Prostate gland (tissue), 2 donors: ENCODE measurements at places on chromosomes 2 and 18.
A peak's percentile ranks its signal among the peaks of the same experiment; 100 is the strongest.

GRCh38 chr2:198957181-198957580 lies 500.6 kb downstream of the SATB2 start:
- DNase-seq: no peak

GRCh38 chr2:23480957-23481797 lies 96.2 kb downstream of the KLHL29 start:
- no peak for DNase-seq

DNA sequence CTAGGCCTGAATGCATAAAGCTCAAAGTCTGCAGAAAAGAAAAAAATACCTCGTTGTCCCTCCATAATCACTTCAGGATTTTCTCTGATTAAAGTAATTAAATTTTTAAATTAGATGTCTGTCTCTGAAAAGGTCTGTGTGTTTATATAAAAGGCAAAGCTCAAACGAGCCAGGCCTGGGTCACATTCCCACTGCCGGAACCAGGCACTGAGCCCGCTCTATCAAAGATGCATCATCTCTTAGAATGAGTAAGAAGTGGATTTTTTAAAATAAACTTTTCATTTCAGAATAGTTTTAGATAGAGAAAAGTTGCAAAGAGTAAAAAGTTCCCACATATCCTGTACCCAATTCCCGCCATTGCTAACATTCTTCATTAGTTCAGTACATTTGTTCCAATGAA lies 202.1 kb upstream of the KYNU start:
- no peak for DNase-seq

GRCh38 chr2:4576075-4576474 lies 872.7 kb downstream of the DCDC2C start:
- DNase-seq: no peak

DNA sequence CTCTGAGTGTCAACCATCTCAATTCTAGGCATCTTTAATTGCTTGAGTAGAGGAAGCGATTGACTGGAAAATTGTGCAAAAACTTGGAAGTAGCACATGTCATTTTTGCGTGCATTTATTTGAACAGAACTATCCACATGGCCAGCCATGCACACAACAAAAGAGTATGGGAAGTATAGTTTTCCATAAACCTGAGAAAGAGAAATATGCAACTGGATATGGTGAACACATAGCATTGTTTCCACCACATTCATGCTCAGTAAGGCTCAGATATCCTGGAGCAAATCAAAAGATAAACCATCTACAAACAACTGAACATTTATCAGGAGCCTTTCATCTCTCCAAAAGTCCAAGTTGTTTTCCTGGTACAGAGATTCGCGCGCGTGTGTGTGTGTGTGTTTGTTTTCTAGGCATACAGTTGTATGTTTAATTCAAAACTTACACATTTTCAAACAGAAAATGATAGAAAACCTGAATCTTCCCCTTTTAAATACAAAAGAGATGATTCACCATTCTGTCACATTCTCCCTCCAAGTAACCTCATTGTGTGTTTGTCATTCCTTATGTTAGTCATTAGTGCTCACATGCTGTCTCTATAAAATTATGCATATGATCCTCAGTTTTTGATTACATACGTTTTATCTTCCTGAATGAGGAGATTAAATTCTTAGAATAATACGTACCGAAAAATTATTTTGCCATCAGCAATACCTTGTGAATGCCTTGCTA lies 780.4 kb upstream of the NRXN1 start:
- DNase-seq: no peak

- DNase-seq: no peak
These were observed 98.7 kb upstream of the THOC1 start for GRCh38 chr18:366466-367061.

DNA sequence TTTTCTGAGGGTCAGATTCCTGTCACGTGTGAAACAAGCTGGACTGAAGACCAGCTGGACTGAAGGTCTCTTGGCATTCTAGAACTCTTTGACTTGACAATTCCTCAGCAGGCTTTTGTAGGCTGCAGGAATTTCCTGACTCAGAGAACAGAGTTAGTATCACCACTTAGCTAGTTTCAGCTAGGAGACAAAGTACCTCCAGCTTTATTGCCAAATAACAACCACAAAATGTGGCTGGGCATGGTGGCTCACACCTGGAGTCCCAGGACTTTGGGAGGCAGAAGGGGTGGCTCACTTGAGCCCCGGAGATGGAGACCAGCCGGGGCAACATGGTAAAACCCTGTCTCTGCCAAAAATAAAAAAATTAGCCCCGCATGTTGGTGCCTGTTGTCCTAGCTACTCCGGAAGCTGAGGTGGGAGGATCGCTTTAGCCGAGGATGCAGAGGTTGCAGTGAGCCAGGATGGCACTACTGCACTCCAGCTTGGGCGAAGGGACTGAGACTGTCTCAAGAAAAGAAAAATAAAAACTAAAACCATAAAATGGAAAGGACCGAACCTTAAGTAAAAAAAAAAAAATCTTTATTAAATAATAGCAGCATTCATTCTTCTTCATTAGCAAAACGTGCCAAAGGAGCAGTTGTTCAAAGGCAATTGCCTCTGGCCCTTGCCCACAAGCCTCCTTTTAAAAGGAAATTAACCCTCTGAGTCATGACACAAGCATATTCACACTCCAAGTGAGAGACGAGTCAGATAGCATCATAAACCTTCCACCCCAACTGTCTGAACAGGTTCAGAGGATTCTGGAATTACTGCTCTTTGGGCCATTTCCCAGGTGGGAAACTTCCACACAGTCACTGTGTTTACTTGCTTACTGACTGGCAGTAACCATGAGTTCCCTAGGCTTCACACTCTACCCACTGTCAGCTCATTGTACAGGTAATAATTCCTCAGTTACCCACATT lies 88.9 kb downstream of the MYL12B start:
- DNase-seq: peak; percentile 52

DNA sequence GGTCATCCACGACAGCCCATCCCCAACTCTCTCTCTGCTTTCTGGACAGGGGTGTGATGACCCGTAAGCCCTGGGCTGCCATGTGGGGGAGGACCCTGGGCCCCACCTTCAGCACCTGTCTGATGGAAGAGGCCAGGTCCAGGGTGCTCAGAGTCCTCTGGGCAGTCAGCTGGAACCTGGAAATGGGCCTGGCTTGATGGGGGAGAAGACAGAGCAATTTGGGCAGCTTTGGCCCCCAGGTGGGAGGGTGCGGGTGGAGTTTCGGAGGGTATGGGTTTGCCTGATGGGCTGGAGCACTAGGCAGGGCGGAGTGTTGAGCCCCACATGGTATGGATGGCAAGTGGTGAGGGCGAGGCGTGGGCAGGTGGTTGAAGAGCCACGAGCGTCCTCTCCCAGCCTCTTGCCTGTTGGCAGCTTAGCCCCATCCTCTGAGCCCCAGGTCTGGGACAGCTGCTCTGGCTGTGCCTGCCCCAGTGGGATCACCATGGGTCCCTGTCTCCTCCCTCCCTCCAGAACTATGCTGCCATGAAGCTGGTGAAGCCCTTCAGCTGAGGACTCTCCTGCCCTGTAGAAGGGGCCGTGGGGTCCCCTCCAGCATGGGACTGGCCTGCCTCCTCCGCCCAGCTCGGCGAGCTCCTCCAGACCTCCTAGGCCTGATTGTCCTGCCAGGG lies 232.7 kb downstream of the DYSF start:
- DNase-seq: no peak

- no peak for DNase-seq
These were observed 55.1 kb upstream of the RAPGEF4 start for GRCh38 chr2:172680436-172681068.

DNA sequence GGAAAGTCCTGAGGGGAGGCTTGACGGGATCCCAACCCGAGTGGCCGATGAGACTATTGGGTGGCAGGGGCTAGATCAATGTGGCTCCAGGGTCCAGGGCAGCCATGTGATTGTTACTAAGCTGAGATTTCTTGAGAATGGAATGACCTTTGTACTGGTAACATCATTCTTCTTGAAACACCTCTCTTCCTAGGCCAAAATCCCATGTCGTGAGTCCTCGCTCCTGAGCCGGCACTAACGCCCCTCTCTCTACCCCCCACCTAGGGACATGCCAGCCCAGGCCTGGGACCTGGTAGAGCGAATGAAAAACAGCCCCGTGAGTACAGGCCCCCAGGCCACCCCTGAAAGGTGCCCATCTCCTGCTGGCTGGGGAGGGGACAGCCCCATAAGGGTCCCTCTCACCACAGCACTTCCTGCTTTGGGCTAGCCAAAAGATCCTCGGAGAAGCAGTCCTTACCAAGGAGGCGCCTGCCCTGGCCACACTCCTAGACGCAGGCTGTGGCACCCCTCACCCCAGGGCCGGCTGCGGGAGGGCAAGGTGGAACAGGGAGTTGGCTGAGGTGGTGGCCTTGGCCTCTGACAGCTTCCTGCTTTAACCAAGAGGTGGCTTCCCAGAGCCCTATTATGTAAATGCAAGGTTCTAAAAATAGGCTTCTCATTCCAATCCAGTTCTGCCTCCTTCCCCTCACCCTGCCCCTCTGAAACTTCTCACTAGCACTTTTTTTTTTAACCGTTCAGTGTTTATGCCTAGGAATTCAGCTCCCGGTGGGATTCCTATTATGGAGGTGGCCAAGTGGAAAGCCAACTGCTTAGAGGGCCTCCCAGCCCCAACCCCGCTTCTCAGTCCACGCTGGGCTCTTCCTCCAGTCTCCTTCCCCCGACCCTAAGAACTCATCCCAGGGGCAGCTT lies 126.6 kb upstream of the PPP1CB start:
- no peak for DNase-seq

DNA sequence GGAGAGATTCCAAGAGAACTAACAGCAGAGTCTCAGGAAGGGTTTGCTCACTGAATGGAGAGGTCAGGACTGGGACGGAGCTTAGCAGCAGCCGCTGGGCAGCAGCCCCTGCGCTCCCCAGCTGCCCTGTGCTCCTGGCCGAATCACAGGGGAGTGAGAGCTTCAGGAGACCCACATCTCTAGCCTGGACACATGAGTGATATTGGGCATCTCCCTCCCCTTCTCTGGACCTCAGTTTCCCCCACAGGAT lies 511 bp downstream of the MATN3 start:
- DNase-seq: no peak

- DNase-seq: no peak
These were observed 26.1 kb upstream of the SETBP1 start for GRCh38 chr18:44654573-44654972.

DNA sequence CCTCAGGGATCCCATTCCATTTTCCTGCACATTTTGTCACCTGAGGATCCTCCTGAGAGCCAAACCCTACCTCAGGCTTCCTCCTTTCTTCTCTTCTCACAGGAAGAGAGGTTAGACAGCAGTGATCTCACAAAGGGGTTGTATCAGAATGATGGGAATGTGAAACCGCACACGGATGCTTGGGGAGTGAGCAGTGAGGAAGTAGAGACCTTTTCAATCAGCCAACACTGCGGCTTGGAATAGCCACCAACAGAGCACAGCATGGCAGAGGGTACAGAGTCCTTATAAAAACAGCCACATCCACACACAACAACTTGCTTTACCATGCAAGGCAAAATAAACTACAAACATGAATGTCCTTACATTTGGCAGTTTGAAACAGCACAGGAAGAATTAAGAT lies 8.7 kb downstream of the TMEM182 start:
- no peak for DNase-seq

DNA sequence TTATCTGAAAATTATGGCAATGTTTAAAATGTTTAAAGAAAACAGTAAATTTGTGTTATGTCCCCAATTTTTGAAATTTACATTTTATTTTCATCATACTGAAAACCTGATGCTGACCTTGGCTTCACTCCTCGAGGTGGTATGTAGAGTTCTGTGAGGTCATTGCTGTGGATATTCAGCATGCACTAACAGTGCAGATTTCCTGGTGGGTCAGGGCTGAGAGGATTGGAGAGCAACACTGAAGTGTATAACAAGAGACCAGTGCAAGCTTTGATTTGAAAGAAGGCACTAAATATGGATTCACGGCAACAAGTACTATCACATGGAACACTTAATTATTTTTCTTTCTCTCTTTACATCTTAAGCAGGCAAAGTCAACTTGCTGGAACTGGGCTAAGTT lies 134.1 kb downstream of the SLC8A1 start:
- no peak for DNase-seq

- DNase-seq: no peak
These were observed 21.6 kb downstream of the INPP5D start for GRCh38 chr2:233081731-233082221.

DNA sequence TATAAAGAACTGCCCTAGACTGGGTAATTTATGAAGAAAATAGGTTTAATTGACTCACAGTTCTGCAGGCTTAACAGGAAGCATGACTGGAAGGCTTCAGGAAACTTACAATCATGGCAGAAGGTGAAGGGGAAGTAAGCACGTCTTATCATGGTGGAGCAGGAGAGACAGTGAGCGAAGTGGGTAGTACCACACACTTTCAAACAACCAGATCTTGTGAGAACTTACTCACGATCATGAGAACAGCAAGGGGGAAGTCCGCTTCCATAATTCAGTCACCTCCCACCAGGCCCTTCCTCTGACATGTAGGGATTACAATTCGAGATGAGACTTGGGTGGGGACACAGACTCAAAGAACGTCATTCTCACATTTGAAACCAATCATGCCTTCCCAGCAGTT lies 260.1 kb upstream of the FAM98A start:
- no peak for DNase-seq

DNA sequence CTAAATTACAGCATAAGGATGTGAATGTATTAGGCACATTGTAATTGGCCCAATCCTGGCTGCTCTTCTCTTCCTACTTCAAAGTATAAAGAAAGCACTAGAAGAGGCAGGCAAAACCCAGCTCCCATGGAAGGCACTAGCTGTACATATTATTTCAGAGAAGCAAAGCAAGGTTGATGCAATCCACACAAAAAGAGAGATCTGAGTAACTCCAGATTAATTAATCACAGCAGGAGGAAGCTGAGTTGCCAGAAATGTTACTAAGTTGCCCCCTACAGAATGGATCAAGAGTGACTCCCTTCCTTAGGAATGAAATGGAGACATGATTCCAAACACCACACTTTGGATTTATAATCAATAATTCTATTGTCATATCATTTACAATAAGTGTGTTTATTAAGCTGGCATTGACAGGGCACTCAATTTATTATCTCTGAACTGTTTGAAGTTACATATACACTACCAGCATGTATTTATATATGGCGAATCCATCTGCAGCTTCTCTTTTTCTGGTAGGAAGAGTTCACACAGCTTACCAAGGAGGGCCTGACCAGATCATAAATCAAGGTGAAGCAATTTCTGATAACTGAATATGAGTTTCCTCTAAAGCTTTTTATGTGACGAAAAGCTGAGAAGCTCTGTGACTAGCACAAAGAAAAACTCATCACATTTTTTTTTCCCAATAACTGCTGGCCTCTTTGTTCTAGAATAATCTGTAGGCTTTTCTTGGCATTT lies 393.1 kb upstream of the LYPD1 start:
- no peak for DNase-seq

DNA sequence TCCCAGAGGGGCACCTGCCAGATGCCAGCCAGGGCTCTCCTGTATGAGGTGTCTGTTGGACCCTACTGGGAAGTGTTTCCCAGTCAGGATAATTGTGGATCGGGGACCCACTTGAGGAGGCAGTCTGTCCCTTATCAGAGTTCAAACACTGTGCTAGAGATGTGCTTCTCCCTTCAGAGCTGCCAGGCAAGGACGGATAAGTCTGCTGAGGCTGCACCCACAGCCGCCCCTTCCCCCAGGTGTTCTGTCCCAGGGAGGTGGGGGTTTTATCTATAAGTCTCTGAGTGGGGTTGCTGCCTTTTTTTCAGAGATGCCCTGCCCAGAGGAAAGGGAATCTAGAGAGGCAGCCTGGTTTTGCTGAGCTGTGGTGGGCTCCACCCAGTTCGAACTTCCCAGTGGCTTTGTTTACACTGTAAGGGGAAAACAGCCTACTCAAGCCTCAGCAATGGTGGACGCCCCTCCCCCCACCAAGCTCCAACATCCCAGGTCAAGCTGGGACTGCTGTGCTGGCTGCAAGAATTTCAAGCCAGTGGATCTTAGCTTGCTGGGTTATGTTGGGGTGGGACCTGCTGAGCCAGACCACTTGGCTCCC lies 324.0 kb upstream of the SETBP1 start:
- DNase-seq: no peak

- DNase-seq: peak; percentile 47
These were observed 47.2 kb upstream of the ZNG1B start for GRCh38 chr2:113390124-113390849.
